Activated CD4-positive, alpha-beta T cell treated with anti-CD3 and anti-CD28 coated beads for 4 hours (primary cell): ENCODE measurements at places on chromosomes 1 and 21.

GRCh38 chr1:114339379-114339778 is 171.6 kb downstream of the TRIM33 start:
- DNase-seq, result no peak

DNA sequence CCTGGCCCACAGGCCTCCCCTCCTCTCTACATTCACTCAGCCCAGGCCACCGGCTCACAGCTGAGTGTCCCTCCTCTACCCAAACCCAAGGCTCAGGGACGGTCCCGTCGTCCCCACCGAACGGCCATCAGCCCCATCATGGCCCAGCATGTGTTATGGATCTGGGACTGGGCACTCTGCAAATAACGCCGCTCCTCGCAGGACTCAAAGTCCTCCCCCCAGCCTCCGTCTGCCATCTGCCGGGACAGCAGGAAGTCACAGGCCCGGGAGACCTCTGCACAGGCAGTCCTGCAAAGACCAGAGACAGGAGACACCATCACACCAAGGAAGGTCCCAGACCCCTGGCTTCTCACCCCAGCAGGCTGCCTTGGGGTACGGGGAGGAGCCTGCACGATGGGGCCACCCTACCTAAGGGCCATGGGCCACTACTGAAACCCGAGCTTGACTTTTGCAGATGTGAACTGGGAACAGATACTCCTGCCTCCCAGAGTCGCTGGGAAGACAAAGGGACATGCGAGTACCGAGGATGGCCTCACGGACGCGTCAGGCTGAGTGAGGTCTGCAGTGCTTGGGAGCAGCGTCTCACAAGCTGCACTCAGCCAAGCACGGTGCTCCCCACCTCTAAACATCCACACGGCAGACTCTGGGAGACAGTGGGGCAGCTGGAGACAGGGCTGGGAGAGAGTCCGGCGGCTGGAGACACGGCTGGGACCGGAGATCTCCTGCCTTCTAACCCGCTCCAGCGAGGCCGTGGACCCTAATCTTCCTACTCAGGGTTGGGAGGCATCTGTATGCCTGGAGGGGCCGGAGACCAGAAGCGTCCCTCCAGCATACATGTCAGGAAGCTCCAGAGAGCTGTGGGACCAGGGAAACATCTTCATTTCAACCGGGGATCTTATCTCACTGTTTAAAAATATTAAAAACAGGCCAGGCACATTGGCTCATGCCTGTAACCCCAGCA is 10.4 kb upstream of the SPATC1L start:
- no peak for DNase-seq

GRCh38 chr21:41425588-41425953 is 468 bp upstream of the MX1 start:
- DNase-seq, result no peak

DNA sequence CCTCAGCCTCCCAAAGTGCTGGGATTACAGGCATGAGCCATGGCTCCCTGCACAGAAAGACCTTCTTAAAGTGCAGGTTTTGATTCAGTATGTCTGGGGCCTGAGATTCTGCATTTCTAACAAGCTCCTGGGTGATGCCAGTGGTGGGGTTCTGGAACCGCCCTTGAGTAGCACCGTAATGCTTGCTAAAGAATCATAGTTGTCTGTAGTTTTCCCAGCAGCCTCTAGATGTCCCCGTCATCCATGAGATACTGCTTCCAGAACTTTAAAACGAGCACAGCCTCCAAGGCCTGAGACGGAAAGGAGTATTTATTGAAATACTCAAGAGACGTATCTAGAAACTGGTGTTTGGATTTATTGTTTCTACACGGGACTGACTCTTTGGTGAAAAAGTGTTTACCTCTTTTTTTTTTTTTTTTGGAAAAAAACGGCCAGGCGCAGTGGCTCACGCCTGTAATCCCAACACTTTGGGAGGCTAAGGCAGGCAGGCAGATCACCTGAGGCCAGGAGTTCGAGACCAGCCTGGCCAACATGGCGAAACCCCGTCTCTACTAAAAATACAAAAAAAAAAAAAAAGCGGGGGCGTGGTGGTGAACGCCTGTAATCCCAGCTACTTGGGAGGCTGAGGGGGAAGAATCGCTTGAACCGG is 2.6 kb upstream of the TOR3A start:
- peak; percentile 36 for DNase-seq

DNA sequence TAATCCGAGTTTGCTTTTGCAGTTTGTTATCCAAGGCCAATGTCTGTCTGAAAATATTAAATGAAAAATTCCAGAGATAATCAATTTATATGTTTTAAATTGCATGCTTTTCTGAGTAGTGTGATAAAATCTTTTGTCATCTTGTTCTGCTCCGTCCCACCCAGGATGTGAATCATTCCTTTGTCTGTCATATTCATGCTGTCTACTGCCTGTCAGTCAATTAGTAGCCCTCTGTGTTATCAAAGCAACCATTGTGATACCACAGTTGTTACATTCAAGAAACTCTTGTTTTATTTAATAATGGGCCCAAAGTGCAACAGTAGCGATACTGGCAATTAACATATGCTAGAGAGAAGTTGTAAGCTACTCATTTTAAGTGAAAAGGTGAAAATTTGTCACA is 819.3 kb downstream of the BRINP3 start:
- no peak for DNase-seq

DNA sequence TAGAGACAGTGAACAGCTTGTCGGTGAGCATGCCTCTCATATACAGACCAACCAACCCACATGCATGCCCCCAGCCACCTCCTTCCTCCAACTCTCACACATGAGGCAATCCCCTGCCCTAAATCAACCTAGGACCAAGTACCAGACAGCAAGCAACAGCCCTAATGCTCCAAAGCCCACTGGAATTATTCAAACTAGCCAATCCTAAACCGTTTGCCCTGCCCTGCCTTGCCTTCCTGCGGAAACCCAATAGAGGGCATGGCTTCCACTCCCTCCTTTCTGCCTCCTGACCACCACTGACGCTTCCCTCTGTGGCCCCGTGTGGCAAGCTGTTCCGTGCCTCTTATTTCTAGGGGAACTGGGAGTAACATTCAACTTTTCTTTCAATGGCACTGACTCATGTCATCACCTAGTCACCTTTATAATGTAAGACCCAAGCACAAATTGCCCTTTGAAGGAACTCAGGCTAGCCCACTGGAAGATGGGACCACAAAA is 129.3 kb upstream of the GJB5 start:
- DNase-seq, result no peak

DNA sequence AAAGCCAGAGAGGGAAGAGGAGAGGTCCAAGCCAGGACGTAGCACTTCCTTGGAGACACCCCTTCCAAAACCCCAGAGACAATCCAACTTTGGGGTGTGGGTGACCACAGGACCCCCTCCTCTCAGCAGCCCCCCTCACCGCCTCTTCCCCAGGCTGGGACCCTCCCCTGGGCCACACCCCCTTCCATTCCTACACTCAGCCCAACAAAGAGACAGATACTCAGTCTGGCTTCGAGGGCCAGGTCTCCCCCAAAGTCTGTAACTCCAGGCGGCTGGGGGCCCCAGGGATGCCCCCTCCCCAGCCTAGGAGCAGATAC is 1.4 kb downstream of the MEX3A start:
- no peak for DNase-seq

- DNase-seq, result no peak
Observed at GRCh38 chr1:162094271-162094670, 24.8 kb downstream of the NOS1AP start.

GRCh38 chr1:151961833-151962232 is 31.8 kb downstream of the S100A10 start:
- no peak for DNase-seq

DNA sequence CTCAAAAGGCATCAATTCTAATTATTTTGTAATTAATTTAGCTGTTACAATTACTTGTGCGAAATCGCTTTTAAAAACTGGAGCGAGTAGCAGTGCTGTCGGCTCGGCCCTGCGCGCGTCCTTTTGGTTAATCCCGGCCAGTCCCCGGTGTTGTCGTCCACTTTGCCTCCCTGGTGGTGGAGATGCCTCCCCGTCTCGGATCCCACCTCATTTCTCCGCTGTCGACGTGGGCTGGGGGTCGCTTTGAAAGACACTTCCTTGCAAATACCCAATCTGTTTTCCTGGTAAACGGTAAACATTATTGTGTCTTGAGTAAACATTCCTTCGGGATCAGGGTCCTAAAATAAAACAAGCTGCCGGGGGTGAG is 3.7 kb downstream of the FOXD3 start:
- no peak for DNase-seq

GRCh38 chr1:177008653-177009052 is 155.9 kb downstream of the ASTN1 start:
- DNase-seq, result no peak

GRCh38 chr1:12600880-12601633 is 17.0 kb downstream of the DHRS3 start:
- peak; percentile 59 for DNase-seq

DNA sequence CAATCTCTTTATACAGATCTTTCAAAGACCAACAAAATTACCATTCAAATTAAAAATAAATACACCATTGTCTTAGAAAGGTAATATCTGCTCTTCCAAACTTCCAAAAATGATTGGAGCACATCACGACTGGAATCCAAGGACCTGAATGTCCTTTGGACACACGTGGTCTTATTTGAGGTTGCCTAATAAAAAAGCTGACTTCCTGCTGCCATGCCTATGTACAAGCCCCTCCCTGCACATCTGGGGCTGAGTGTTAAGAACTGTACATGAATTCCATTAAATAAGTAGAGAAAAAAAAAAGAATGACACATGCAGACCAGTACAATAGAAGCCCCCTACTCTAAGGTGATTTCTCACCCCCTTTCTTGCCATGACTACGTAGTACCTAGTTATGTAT is 73.6 kb downstream of the SUSD4 start:
- no peak for DNase-seq

- peak; percentile 44 for DNase-seq
Observed at GRCh38 chr1:84298328-84298683, 3.2 kb upstream of the SAMD13 start.

GRCh38 chr1:16888860-16889816 is 6.6 kb upstream of the RNU1-2 start:
- peak; percentile 57 for DNase-seq

DNA sequence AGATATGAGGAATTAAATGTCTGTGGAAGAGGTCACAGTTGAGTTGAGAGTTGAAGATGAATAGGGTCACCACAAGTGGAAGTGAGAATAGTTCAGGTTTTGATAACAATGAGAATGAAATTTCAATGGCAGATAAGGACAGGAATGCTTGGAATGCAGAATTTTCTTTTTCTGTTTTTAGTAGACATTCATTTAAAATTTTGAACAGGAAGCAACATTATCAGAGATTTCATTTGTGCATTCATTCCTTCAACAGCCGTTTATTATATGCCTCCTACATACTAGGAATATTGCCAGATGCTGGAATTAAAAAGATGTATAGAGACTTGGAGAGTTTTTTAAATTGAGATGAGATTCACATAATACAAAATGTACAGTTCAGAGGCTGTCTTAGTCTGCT is 126.8 kb downstream of the ITSN1 start:
- DNase-seq, result no peak

GRCh38 chr1:16215882-16216753 is 3.7 kb upstream of the ARHGEF19 start:
- peak; percentile 44 for DNase-seq

DNA sequence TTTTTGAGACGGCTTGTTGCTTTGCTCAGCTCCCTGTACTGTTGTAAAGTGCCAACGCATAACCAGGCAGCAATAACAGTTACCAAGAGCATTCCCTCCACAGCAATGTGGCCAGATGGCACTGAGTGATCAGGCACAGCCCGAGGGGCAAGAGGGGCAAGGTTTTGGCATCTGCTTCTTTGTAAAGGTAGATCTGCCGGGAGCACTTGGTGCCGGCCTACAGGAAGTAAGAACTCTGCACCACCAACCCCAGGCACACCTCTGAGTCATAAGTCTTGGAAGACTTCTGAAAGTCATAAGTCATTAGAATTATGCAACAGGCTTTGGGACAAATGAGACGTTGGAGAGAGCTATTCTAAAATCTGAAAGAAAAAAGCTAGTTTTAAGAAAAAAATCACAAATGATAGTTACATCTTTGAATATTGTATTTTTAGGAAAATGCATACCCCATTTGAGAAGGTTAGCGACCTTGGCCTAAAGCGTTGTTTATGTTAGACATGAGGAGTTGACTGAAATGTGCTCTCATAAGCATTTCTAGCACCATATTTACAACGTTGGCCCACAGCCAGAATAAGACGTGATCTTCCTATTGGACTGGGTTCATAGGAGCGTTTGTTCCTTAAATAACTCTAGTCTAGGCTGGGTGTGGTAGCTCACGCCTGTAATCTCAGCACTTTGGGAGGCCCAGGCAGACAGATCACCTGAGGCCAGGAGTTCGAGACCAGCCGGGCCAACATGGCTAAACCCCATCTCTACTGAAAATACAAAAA is 37.7 kb upstream of the MAP10 start:
- no peak for DNase-seq

GRCh38 chr1:45785583-45785982 is 17.8 kb upstream of the MAST2 start:
- DNase-seq, result no peak

DNA sequence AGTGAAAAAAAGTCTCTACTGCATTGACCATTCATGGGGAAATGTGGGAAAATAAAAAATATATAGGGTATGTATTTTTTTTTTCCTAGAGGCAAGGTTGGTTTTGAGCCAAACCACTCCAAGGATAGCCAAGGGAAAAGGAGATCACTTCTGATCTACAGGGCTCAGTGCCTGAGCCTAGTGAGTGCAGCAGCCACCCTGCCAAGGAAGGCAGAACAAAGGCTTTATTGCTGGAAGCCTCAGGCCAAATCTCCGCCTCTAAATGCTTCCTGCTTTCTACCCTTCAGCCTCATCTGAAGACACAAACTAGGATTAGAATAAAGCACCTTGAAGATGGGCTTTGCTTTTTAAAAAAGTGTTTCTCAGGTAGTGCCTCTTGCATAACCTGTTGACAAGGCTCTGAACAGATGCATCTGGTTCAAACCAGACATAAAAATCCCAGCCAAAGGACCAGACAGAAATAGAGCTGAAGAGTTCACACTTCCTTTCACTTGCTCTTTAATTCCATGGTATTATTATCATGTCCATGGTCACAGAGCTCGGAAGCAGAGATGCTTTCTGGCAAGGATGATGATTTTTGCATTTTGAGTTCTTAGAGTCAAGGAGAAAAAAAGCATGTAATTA is 10.5 kb downstream of the C1orf115 start:
- no peak for DNase-seq

DNA sequence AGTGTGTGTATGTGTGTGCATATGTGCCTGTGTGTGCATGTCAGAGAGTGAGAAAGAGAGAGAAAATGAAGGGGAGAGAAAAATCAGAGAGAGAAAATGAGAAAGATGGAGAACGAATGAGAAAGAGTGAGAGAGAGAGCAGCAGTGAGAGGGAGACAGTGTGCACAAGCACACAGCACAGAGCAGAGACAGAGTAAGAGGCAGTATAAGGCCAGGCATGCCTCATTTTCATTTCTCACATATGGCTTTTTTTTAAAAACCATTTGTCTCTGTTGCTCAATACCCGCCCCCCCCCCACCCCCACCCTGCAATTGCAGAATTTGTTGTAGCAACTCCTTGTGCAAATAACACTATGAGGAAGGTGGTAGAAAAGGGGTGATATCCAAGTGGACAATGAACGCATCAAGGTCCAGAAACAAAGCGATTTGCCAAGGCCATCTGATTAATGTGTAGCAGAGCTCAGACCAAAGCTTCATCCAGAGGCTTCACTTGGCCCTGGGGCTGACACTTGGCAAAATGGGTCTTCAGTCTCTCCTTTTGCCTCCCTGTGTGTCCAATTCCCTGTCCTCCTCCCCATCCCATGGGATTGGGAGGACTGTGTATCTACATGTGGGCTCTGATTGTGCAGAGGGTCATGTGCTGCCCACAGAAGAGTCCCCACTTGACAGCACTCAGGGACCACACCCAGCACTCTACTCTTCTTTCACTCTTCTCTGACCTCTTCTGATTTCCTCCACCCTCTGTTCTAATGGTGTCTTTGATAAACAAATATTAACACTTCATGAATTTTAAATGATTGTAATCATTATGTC is 38.9 kb upstream of the HSD3B1 start:
- DNase-seq, result no peak
